Suprapubic skin (tissue), 4 donors: ENCODE measurements at places on chromosomes 5 and 9. TPM values are rescaled to one million over a fixed set of nuclear protein-coding genes. Genes with fewer than 3 reads are reported as not detected.

DNA sequence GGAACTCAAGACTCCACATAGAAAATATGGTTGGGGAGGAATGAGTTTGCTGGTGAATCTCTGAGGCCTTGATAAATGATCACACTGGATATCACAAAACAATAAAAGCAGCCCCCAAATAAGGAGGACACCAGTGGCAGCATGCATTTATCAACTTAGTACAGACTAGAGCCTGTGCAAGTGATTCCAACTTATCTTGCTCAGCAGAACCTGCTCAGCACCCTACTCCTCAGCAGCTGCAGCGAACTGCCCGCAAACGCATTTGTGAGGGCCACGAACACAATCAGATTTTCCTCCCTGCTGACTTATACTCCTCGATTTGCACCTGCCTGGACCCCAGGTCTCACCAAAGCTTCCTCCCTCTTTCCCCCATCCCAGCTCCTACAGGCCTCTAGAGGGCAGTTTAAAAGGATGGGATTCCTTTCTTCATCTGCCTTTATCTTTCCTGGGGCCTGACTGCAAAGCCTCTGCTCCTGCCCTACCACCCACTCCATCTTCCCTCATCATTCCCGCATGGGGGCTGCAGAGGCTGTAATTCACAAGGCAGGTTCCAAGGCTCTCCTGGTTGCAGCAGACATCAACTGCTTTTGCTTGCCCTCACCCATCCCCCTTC lies 41.2 kb downstream of the ANKS6 start:
- no peak for DNase-seq

- peak; percentile 88 for DNase-seq
Observed at GRCh38 chr5:147509710-147510651, at the start of gene DPYSL3. Gene DPYSL3 (minus strand): TSS chr5:147510068. CDS start chr5:147509858, 210 bp downstream.

GFRA3 gene
- total RNA-seq, result not detected

DNA sequence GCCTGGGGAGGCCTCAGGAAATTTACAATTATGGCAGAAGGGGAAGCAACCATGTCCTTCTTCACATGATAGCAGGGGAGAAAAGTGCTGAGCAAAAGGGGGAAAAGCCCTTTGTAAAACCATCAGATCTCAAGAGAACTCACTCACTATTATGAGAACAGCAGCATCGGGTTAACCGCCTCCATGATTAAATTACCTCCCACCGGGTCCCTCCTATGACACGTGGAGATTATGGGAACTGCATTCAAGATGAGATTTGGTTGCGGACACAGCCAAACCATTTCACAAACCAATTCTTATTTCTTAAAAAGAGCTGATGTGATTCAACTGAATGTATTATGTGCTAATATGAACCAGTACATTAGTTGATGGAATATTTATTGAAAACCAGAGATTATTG lies 63.9 kb downstream of the PARP8 start:
- no peak for DNase-seq

ZNF354B gene
- total RNA-seq, result 12.5 TPM

DNA sequence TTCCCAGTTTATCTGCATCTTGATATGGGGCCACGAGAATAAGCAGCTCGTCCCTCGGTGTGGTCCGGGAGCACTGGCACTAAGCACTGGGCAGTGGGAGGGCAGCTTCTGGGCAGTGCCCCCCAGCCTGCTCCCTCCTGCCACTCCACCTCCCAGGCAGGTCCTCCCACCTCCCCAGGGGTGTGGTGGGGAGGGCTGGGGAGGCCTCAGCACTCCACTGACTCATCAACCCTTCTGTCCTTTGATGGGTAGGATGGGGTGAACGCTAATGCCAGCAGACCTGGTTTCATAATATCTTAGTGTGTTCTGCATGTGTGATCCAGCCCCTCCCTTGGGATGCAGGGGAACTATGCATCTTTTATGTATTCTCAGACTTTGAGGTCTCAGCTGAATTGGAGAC lies 62.2 kb upstream of the GNE start:
- no peak for DNase-seq

DNA sequence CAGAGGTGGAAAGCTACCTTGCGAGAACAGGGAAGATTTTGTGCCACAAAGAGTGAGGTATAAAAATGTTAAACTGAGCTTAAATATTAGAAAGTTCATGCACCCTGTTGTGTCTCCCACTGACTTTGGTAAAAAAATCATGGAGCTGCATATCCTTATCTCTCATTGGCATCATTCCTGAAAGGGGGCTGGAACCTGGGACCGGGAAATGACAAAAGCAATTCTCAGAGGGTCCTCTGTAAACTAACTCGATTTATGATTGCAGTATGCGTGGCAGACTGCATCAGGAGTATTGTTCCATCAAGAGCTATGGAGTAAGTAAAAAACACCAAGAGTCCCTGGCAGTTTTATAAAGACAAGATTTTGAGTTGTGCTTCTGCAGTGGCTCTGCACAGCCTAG lies 148.8 kb downstream of the DCP2 start:
- no peak for DNase-seq

DNA sequence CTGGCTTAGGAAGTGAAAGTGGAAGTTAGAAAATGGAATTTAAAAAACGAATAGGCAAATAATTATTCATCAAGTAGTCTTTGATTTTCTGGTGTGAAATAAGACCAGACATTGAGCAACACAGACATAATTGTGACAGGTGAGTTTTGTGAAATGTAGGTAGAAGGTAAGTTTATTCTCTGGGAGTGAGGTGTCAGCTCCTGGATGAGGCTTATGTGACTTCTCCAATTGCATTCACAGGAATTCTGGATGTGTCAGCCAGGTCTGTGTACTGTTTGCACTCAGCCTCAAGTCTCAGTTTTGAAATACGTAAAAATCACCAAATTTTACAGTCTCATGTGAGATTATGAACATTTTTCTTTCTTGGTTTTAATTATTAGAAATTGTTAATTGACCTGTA lies 537.6 kb downstream of the CETN3 start:
- no peak for DNase-seq

DNA sequence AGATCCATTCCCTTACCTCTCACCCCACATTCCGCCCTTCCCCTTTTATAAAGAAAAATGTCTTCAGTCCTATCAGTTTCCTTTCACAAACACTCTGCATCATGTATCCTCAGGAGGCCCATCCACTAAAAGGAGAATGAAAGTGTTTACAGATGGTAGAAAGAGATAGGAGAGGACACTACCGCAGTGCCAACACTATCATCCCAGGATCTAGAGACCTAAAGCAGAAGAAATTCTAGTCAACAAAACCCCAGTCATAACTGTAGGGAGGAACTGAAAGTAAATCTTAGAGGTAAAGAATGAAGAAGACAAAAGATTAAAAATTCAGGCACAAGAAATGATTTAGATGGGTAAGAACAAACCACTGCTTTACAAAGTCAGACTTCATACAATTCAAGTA lies 114.1 kb downstream of the MLLT3 start:
- DNase-seq, result no peak

DNA sequence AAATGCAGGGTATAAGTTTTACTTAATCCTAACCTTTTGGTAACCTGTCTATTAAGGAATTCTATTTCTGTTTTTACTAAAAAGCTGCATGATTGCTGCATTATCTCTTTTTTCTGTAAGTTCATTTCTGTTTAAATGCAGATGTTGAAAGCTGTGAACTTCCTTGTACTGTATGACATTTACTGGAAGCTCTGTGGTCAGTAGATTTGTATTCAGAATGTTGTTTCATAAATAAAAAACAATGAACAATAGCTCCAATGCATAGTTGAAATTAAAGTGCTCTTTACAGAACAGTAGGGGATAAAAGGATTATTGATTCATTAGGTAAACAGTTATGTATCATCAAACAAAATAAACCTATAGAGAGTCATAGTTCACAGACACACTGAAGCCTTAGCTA lies 46.5 kb upstream of the FKTN start:
- DNase-seq, result no peak

DNA sequence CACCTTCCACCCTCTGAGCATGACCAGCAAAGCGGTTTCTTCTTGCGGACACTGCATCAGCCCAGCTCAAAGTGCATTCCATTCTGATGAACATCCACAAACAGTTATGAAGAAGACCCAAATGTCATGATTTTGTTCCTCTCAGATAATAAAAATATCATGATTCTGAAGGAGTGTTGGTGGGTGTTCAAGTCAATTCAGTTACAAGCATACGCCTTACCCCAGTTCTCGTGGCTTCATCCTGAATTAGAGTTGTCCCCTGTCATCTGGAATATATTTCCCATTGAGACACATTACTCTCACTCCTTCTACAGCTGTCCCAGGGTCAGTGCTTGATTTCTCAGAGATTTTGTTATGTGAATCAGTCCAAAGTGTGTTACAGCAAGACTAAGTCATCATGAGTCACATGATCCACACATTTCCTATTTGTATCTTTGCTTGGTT lies 325.4 kb downstream of the RFX3 start:
- DNase-seq, result no peak

APBA1 gene
- total RNA-seq, result 15.7 TPM

- DNase-seq, result no peak
Observed at GRCh38 chr5:32027717-32028458, 146.2 kb downstream of the GOLPH3 start.

DAB2 gene
- 12.4 TPM for total RNA-seq

GRCh38 chr5:138444774-138445546 lies 6.1 kb downstream of the REEP2 start:
- no peak for DNase-seq

GLIPR2 gene
- 8.8 TPM for total RNA-seq

SLC23A1 gene
- 3.0 TPM for total RNA-seq

GRCh38 chr5:125140855-125141254 lies 394.4 kb upstream of the ZNF608 start:
- no peak for DNase-seq

ZNF608 gene
- 11.3 TPM for total RNA-seq

GRCh38 chr5:79513308-79513703 lies 628 bp downstream of the HOMER1 start:
- DNase-seq, result peak; percentile 71
